ENCODE measurements at places on chromosomes 5 and 9.

DNA sequence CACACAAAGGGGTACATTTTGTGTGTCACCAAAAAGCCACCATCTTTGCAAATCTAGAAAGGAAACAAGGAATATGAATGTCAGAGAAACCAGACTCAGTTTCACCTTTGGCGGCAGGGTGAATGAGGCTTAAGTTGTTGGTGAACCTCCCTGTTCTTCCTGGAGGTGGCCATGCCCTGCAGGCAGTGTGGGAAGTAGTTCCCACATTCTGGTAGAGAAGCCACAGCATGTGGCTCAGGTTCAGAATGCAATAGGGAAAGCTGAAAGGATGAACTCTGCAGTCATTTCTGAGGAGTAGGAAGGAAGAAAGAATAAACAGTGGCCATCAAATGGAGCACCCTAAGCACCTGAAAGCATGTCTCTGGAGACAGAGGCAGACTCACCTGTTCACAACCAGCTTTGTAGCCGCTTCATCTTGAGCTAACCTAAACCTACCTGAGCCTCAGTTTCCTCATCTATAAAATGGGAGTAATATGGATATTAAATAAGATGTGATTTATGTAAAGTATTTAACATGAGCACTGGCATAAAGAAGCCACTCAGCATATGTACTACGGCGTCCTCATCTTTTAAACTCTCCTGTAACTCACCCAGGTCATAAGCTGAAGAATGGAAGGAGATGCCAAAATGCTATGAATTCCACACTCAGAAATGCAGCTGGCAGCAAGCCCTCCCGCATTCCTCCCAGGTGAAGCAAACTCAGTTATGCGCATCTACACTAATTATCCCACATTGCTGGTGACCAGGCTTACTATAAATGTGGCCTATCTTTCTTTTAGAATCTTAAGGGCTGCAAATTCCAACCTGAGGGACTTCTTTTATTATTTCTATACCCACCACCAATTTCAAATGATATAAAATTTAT is 86.0 kb downstream of the ZNF608 start:
- no peak for DNase-seq

DNA sequence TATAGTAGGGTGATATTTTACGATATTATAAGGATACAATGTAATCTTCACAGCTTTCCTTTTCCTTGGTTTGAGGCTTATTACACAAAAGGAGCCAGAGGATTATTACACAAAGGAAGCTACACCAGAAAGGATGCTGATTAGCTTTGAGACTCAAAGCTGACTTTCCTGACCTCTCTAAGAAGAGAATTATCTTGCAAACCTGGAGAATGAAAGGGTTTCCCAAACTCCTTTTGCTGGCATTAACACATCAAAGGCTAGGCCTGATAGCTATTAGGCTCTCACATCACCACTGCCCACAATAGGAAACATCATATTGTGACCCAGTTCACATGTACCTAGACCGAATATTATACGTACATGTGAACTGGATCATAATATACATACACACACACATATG is 34.2 kb upstream of the CHD1 start:
- DNase-seq = no peak

- DNase-seq = no peak
These were observed 28.3 kb downstream of the CAMK2A start for GRCh38 chr5:150261231-150261630.

DNA sequence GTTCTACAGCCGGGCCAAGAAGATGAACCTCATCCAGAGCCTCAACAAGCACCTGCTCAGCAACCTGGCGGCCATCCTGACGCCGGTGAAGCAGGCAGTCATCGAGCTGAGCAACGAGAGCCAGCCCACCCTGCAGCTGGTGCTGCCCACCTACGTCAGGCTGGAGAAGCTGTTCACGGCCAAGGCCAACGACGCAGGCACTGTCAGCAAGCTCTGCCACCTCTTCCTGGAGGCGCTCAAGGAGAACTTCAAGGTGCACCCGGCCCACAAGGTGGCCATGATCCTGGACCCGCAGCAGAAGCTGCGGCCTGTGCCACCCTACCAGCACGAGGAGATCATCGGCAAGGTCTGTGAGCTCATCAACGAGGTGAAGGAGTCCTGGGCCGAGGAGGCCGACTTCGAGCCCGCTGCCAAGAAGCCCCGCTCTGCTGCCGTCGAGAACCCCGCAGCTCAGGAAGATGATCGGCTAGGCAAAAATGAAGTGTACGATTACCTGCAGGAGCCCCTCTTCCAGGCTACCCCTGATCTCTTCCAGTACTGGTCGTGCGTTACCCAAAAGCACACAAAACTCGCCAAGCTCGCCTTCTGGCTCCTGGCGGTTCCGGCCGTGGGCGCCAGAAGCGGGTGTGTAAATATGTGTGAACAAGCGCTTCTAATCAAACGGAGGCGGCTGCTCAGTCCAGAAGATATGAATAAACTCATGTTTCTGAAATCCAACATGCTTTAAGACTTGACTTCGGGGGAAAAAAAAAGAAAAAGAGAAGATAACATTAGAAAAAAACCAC is 28.5 kb downstream of the AMBP start:
- no peak for DNase-seq

GRCh38 chr9:25119041-25119440 is 559.2 kb downstream of the TUSC1 start:
- DNase-seq = no peak

DNA sequence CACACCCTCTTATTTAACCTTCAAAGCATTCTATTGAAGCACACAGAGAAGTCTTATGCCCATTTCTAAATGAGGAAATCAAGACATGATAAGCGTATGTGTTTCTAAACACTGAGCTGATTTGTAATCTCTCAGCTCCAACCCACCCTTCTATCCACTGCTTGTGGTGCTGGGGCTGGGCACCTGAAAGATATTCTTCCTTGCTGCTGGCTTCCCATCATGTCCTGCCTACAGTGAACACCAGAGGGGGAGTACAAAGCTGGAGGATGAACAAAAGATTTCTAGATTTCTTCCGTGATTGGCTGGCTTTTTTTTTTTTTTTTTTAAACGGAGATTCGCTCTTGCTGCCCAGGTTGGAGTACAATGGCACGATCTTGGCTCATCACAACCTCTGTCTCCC is 14.4 kb downstream of the ACTL7A start:
- DNase-seq = no peak

Data from activated naive CD4-positive, alpha-beta T cell treated with Interleukin-2 at 50 U/mL for 16 hours (primary cell).